ENCODE measurements at places on chromosomes 7 and 10.
A peak's percentile ranks its signal among the peaks of the same experiment; 100 is the strongest.

DNA sequence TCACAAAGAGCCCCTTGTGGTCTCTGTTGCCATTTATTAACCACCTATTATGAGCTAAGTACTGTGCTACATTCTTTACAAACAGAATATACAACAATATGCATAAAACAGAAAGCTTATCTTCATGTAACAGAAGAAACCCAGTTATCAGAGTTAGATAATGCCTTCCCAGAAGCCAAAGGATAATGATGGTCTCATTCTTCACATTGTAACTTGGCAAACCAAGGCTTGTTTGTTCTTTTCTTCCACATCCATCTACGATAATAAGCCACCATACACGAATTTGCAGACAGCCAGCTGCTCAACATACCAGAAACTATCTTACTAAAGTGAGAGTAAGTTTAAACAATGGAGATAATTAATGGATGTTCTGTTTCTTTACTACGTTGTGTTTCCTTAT is 127.6 kb downstream of the NEBL start:
- no peak for DNase-seq

DNA sequence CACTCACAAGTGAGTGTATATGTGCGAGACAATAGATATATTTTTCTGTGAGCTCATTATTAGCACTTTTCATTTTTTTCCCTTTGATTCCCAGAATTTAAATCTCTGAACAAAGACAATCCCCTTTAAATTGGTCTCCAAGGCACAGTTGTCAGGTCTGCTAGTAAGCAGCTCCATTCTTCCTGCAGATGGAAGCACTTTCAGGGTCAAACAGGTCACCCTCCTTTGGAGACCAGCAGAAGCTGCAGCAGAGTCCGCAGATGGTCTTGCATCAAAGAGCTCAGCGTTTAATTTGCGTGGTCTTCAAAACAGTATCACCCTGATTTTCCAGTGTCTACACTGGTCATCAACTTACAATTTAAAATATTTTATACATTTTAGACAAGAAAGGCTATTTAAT is 543.8 kb downstream of the ARL4A start:
- DNase-seq: no peak

GRCh38 chr7:40439686-40440085 is 304.9 kb downstream of the SUGCT start:
- DNase-seq: no peak

- DNase-seq: no peak
Observed at GRCh38 chr7:69762821-69763352, 164.6 kb downstream of the AUTS2 start.

- DNase-seq: no peak
Observed at GRCh38 chr7:68688416-68689086, 909.7 kb upstream of the AUTS2 start.

DNA sequence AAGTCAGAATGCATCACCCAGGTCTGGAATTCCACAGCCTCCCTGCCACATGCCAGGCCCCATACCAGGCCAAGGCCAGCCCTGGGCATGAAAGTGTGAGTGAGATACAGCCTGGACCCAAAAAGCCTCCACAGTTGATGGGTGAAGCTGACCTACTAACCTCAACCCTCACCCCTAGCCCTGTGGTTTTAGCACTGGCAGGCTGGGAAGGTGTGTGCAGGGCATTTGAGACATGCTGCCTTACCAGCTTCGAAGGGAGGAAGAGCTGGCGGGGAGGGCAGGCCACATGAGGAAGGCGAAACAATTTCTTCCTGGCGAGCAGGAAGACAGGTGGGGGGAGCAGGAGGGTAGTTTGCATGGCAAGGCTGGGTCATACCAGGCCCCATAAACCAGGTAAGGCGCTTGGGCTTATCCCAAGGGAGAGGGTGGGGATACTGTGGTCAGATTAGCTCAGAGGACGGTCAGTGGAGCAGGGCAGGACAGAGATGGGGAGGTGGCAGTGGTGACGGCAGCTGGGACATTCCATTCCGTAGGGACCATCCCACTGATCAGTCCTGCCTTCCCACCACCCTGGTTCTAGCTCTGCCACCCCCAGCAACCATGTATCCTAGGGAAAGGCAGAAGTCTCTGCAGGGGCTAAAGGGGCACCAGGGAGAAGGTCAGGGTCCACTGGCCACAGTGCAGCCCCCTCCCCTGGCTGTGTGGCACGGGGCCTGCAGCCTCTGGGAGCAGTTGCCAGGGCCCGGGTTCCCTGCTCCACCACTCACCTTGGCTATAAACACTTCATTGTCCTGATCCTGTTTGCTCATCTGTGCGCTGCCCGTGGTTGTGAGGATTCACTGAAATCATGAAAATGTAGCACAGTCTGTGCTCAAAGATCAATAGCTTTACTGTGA is 155.8 kb downstream of the NRF1 start:
- no peak for DNase-seq

DNA sequence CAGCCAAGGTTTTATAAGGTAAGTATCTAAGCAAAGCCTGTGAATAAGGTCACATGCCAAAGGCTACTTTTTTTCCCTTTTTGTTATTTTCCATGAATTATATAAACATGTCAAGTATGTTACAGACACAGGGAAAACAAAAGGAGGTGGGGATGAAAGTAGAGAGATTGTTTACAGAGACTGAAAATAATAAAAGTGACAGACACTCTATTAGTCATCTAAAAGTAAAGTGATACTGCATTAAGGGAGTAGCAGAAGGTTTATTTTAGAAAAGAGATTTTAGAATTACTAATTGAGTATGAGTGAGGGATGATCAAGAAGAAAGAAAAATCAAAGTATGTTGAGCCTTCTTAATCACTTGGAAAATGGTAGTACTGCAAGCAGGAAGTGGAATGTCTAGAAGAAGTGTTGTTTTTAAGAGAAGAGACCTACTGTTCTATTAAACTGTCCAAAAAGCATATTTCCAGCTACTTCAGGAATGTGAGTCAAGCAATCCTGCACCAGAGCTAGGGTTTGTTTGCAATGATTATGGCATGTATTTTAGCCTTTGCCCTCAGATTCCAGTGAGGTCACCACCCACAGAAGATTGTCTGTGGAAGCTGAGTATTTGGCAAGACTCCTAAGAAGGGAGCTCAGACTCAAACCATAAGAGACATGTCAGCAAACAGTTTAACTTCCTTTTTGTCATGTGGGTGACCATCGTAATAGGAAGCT is 177.9 kb upstream of the PLXDC2 start:
- peak; percentile 2 for DNase-seq

DNA sequence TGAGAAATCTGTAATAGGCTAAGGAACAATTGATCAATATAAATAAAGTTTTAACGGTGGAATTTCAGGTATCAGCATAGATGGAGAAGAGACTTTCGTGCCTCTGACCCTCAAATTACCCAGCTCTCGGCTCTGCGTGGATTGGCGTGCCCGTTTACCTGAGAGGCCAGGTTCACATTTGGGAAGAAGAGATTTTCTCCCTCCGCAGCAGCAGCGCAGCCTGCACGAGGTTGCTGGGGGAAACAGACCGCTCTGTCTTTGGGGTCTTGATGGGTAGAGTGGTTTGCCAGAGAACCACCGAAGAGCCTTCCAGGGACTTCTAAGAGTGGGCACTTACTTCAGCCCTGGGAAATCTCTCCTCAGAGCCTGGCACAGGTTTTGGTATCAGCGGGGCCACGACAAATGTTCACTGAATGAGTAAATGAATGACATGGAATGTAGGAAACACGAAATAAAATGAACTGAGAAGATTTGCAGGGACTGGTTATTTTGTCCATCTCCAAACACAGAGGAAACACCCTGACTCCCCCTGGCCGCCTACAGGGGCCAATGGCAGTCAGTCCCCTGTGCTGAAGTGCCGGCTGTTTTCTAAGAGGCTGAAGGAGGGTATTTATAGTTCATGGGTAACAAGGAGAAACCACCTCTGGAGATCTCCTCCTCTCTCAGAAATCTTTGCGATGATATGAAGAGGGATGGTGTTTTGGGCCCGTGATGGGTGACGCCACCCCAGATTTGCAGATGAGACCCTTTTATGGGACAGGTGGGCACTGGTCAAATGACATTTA is 338.5 kb downstream of the ADARB2 start:
- DNase-seq: no peak

DNA sequence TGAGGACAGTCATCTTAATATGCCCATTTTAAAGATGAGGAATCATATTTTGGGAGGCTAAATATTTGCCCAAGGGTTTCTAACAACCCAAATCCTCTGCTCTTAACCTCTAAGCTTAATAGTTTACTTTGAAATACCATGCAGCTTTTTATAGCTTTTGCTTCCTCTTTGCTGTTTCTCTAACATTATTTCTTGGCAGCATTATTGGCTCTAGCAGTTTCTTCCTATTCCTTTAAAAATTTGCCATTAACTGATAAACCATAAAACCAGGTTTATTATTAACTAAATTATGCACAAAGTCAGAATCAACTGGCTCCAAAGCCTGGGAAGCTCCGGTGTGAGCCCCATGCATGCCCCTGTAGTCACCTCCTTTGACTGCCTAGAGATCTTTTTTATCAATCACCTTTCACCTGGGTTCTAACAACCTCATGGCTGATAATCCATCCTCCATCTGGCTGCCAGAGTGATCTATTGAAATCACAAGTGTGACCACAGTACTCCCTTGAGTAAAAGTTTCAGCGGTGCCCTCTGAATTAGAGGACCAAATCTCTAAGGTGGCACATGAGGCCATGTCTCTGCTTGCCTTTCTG is 62.4 kb downstream of the ITGB8 start:
- no peak for DNase-seq

GRCh38 chr7:106367018-106367420 is 82.2 kb upstream of the NAMPT start:
- DNase-seq: peak; percentile 32

GRCh38 chr7:50962962-50963374 is 180.3 kb upstream of the GRB10 start:
- no peak for DNase-seq

GRCh38 chr10:119505131-119505551 is 37.4 kb downstream of the RGS10 start:
- no peak for DNase-seq

GRCh38 chr10:11065567-11065966 is 47.9 kb downstream of the CELF2 start:
- DNase-seq: no peak

GRCh38 chr7:104650991-104651640 is 322.7 kb downstream of the LHFPL3 start:
- no peak for DNase-seq

DNA sequence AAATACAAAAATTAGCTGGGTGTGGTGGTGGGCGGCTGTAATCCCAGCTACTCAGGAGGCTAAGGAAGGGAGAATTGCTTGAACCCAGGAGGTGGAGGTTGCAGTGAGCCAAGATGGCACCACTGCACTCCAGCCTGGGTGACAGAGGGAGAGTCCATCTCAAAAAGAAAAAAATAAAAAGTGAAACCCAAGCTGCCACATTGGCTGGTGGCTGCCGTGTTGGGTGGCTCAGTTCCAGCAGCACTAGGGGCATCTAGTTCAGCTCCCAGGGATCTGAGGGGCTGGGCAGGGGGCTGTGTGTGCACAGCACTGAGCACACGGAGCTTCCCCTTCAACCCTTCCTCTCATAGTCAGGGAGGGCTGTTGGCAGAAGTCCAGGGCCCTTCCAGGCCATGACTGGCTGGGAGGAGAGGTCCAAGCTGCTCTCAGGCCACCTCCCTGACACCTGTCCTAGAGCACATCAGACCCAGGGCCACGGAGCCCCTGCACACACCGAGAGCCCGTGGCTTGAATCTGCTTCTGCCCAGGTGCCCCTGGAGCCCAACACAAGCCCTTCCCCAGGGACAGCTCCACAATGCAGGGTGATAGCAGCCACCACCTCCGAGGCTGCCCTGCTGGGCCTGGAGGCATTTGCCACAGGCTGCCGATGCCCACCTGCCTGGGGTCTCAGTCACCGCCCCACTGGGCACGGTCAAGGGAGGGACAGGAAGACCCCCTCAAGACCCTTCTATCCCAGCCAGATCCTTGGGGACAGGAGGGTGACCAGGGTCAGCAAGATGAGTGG is 47.3 kb downstream of the YKT6 start:
- DNase-seq: no peak

DNA sequence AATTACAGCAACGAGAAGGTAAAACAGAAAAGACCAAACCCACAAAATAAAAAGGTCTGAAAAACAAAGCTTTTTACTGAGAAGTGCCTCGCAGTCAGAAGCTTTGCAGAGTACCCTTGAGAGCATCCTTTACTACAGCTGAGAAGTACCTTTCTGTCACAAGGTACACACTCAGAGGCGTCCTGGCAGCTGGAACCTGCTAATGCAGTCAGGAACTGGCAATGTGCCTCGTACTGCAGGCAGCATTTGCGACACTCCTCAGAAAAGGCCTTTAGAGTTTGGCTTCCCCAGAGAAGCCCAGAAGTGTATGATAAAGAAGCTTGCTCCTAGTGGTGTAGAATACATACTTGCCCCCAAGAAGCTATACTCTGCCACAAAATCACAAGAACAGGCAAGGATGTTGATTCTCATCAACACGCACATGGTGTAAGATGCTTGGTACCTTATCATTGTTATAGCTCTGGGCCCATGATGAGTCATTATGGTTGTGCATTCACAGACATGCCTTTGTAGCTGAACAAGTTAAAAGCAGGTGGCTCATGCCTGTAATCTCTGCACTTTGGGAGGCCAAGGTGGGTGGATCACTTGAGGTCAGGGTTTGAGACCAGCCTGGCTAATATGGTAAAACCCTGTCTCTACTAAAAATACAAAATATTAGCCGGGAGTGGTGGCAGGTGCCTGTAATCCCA is 2.0 kb upstream of the GTPBP4 start:
- DNase-seq: no peak

- DNase-seq: no peak
Observed at GRCh38 chr7:114921631-114922025, 266 bp upstream of the MDFIC start.

DNA sequence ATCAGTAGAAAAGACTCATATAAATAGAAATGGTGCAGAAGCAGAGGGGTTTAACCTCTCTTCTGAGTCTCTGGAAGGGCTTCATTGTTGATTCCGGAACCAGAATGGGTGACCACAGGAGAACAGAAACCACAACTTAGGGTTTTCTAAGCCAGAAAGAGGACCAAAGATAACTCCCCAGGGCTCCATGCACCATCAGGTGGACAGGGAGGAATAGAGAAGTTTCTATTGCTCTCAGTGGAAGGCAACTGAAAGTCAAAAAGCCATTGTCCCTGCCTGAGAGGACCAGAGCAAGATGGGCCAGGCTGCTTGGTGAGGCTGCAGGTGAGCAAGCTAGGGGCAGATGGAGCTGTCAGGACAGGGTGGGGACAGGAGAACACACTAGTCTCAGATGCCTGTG is 14.6 kb upstream of the NPS start:
- no peak for DNase-seq

DNA sequence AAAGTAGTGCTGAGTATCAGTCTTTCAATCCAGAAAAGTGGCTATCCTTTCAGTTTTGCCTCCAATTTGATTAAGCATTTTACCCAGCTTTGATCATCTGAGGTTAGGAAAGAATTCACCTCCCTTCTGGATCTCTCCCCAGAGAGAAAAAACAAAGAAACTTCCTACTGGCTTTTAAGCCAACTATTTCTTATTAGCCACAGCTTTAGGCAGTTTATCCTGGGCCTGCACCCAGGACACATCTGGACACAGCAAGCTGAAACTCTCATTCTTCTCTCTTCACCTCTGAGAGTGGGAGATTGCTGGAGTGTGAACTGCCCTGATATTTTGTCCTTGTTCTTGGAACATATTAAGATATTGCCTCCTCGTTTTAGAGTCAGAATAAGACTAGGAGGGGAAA is 43.5 kb upstream of the LSM8 start:
- DNase-seq: no peak

GRCh38 chr10:12921163-12921562 is 80.3 kb downstream of the CCDC3 start:
- DNase-seq: no peak

Data from GDM1 (cell line).